ENCODE measurements at places on chromosomes 12 and 14. TPM values are rescaled to one million over a fixed set of nuclear protein-coding genes. Genes with fewer than 3 reads are reported as not detected.

DNA sequence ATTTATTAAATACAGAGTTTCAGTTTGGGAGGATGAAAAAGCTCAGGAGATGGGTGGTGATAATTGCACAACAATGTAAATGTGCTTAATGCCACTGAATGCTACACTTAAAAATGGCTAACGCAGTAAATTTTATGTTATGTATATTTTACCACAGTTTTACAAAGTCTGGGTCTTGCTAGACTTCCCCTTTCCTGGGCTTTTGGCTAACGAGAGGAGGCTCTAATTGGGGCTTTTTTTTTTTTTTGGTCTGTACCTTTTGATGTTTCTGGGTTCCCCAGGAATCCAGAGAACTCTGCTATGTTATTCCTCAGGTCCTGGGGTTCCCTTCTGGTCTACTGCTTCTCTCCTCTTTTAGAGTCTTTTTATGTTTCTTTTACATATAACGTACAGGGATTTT is 355.5 kb downstream of the CACNA1C start:
- DNase-seq, result no peak

DNA sequence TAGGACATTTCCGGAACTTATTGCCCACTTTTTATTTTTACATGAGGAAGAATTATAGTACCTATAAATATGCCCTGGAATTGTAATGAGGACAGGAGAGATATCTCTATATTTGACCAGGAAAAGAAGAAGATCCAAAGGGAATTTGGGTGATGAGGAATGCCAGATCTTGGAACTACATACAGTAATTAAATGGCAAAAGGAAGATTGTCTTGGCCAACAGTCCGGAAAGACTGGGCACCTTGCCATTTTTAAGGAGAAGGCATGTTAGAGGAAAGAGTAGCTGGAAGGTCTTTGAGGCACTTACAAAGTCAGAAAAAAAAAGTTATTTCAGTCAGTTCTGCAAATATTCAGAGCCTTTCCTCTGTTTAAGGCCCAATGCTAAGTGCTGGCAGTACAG is 616.4 kb downstream of the MED13L start:
- no peak for DNase-seq

The NTN4 gene
- total RNA-seq, result 4.8 TPM

- no peak for DNase-seq
These were observed 9.8 kb upstream of the CDH24 start for GRCh38 chr14:23066855-23067744.

The NEUROD4 gene
- total RNA-seq, result not detected

The NGB gene
- total RNA-seq, result not detected

- no peak for DNase-seq
These were observed 59.8 kb downstream of the DIO3 start for GRCh38 chr14:101620821-101621785.

The SOS2 gene
- 47.0 TPM for total RNA-seq

The ZNF605 gene
- total RNA-seq, result 31.3 TPM

GRCh38 chr14:70595443-70596185 is 4.8 kb downstream of the MED6 start:
- no peak for DNase-seq

The MYO1H gene
- total RNA-seq, result not detected

DNA sequence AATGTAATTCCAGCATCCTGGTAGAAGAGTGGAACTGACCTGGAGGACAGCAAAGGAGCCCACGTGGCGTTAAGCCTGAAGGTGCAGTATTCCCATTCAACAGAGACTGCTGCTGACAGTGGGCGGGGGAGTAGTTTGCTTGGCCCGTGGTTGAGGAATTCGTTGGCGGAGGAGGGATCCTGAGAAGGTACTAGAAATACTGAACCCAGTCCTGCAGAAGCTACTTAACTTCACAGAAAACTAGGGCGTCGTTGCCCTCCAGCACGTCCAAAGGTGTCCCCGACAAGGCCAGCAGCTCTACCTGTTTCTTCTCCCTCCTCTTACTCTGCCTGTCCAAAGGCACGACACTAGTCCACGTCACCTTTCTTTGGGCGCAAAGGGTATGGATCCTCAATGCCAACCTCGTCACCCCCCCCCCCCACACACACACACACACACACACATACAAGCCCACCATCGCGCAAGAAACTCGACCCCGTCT is 303 bp downstream of the PUS7L start:
- DNase-seq, result no peak

The ADSS1 gene
- 17.1 TPM for total RNA-seq

GRCh38 chr12:121005346-121005815 is 10.9 kb downstream of the C12orf43 start:
- no peak for DNase-seq
